Dermis lymphatic vessel endothelial cell (primary cell): ENCODE measurements at places on chromosomes 2 and 18. TPM values are rescaled to one million over a fixed set of nuclear protein-coding genes. Genes with fewer than 3 reads are reported as not detected.

Gene AQP12B
- not detected in 2 replicates for total RNA-seq

Gene ATP8B1
- 20.4 and 31.9 TPM in 2 replicates for total RNA-seq

Gene CRYBA2
- not detected in 2 replicates for total RNA-seq

Gene COBLL1
- total RNA-seq, result 1.3 and 2.2 TPM in 2 replicates

Gene CD8A
- not detected in 2 replicates for total RNA-seq

Gene ITGA4
- 0.52 and 3.7 TPM in 2 replicates for total RNA-seq

Gene SCYGR4
- total RNA-seq, result not detected in 2 replicates

Gene GPR155
- 1.1 and 1.5 TPM in 2 replicates for total RNA-seq

Gene SCN1A
- total RNA-seq, result 0.09 and 0.43 TPM in 2 replicates

Gene SCG2
- under 0.01 TPM in 1 of 2 replicates, not detected in the other for total RNA-seq

Gene ABHD1
- total RNA-seq, result not detected in 2 replicates

Gene TPO
- not detected in 2 replicates for total RNA-seq

Gene SOX11
- total RNA-seq, result not detected in 2 replicates

Gene UGT1A3
- not detected in 2 replicates for total RNA-seq

Gene NETO1
- not detected in 2 replicates for total RNA-seq

Gene GPR39
- under 0.01 TPM in 1 of 2 replicates, not detected in the other for total RNA-seq

Gene FAP
- total RNA-seq, result 0.09 and 0.76 TPM in 2 replicates

Gene SOWAHC
- 9.9 and 10.6 TPM in 2 replicates for total RNA-seq

Gene CCDC178
- not detected in 2 replicates for total RNA-seq

Gene LTBP1
- total RNA-seq, result 165 and 213 TPM in 2 replicates

Gene IL36B
- total RNA-seq, result not detected in 2 replicates

Gene CAPN14
- under 0.01 and 0.09 TPM in 2 replicates for total RNA-seq

Gene C2orf80
- not detected in 2 replicates for total RNA-seq

Gene SLC19A3
- total RNA-seq, result not detected in 2 replicates

Gene LHCGR
- total RNA-seq, result not detected in 2 replicates

Gene OSBPL6
- total RNA-seq, result 1.1 and 4.1 TPM in 2 replicates

Gene CAVIN2
- 257 and 413 TPM in 2 replicates for total RNA-seq

Gene NXPH2
- total RNA-seq, result not detected in 2 replicates
